ENCODE measurements at places on chromosomes 12 and 14.

DNA sequence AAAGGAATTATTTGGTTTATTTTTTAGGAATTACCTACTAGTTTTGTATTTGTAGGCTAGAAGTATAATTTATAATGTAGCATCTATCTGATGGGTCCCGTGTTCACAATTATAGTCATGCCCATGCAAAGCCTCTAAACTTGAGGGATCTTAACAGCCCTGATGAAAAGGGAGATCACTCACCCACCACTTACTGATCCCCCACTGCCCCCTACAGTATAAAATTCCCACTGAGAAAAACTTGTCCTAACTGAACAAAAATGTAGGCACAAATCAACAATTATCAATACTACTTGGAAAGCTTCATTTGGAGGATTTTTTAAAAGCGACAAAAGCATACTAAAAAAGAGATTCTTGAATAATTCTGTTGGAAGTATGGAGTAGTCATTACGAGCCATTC is 21.0 kb downstream of the WIF1 start:
- DNase-seq, result no peak

DNA sequence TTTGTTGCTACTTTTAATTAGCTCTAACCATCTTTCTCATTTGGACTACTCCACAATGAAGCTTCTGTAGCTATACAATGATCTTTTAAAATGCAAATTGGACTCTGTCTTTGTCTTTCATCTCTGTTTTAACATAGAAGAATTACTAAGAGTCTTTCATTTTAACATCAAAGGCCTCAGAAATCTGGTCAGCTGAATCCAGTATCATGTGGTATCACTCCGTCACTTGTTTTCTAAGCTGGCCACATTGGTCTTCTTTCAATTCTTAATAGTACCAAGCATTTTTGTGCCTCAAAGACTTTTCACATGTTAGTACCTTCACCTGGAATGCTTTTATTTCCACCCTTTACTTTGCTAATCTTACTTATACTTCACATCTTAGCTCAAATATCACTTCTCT is 95.5 kb upstream of the SLC16A7 start:
- DNase-seq, result no peak

- DNase-seq, result no peak
These were observed 16.9 kb downstream of the BDKRB1 start for GRCh38 chr14:96272777-96273473.

DNA sequence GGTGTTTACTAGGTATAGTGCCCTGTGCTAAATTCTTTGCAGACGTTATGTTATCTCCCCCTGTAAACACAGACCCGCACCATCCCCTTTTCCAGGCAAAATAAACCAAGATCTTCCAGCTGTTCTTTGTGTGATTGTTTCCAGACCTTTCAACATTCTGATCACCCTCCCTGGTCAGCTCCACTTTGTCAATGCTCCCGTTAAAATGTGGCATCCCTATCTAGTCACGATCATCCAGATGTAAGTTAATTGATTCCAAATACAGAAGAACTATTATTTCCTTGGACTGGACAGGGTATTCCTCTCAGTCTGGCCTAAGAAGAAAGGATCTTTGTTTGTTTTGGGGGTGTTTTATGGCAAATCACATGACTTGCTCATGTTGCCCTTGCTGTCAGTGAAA is 127.6 kb upstream of the ARID2 start:
- DNase-seq, result no peak
